ENCODE measurements at places on chromosomes 3 and 15.

GRCh38 chr3:27310688-27311087 lies 58.5 kb downstream of the NEK10 start:
- DNase-seq = no peak

- DNase-seq = no peak
Measured at GRCh38 chr3:88947013-88947412, 160.4 kb upstream of the EPHA3 start.

- DNase-seq = no peak
Measured at GRCh38 chr3:12237076-12237475, 51.8 kb upstream of the PPARG start.

DNA sequence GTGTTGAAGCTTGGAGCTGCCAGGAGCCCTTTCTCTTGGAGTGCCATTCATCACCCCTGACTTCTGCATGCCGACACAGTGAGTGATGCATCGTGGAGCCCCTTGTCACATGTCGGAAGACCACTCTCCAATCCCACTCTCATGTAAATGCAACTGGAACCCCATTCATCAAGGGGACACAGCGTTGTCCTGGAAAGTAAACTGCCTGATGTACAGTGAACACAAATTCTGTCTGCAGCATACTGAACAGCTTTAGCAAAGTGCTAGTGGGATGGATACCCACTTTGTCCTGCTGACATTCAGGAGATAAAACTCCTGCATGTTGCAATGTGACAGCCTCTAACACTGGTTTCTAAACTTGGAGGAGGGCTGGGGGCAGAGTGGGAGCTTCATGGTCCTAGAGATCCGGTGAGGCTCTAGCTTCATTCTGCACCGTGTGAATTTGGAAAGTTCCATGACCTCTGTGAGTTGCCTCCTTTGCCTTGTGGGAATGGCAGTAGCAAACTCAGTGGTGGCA lies 194.8 kb downstream of the CLSTN2 start:
- DNase-seq = no peak

- no peak for DNase-seq
Measured at GRCh38 chr15:36802861-36803531, 223.6 kb downstream of the CDIN1 start.

DNA sequence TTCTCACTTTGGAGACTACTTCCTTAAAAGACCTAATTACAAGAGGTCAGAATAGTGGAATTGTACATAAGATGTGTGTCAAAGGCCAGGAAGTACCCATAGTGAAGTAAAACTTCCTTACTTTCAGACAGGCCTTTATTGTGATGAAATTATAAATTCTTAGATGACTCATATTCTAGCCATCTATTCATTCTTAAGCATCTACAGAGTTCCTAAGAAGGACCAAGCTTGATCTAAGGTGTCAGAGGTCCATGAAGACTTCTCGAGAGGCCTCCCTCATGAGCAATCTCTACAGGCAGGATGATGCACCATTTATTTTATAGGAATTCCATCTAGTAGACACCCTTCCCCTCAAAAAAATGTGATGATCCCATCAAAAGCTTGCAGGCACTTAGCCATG lies 493.3 kb downstream of the MAGI1 start:
- DNase-seq = peak; percentile 29

- peak; percentile 7 for DNase-seq
Measured at GRCh38 chr15:35279811-35280210, 194.7 kb upstream of the NANOGP8 start.

- DNase-seq = no peak
Measured at GRCh38 chr3:32450992-32451659, 51.5 kb downstream of the CMTM6 start.

DNA sequence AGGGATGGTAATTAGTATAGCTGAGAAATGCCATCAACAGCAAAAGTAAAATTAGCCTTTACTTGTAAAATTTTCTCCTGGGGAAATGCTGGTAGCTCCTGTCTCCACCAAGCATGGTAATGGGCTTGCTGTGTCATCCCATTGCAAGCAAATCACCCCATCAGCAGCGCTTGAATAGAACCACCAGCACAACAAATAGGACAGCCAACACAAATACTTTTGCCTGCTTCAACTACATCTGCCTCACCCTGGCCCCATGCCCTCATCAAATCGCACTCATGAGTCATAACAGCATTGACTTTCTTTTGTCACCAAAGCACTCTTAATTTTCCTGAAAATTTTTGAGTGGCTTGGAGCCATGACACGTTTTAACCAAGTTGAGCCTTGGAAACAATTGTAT lies 52.6 kb downstream of the ERC2 start:
- DNase-seq = no peak

DNA sequence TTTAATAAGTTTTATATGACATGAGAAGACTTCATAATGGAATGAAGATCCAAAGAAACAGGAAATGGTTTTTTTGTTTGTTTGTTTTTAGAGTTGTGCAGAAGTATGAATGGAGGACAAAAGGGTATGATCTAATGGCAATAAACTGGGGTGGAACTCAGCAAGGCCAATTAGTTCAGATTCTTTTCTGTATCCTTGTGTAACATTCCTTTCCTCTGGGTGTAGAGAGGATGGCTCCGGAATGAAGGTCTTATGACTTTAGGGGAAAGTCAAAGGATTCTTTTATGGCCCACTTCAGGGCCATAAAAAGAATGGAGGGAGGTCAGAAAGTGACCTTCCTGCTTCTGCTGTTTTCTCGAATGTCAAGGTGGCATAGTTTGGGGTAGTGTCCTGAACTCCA lies 152.6 kb downstream of the DPH6 start:
- DNase-seq = no peak

DNA sequence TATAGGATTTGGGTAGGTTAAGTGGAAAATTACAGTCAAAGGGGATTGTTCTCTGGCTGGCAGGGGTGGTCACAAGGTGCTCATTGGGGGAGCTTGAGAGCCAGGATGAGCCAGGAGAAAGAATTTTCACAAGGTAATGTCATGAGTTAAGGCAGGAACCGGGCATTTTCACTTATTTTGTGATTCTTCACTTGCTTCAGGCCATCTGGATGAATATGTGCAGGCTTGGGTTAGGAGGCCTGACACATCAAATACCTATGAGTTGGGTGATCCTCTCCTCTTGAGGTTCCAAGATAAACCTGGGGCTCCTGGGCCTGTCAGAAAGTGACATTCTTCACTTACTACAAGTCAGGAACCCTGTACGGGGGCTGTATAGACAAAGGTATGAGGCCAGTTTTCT lies 68.7 kb downstream of the CD200 start:
- DNase-seq = no peak

DNA sequence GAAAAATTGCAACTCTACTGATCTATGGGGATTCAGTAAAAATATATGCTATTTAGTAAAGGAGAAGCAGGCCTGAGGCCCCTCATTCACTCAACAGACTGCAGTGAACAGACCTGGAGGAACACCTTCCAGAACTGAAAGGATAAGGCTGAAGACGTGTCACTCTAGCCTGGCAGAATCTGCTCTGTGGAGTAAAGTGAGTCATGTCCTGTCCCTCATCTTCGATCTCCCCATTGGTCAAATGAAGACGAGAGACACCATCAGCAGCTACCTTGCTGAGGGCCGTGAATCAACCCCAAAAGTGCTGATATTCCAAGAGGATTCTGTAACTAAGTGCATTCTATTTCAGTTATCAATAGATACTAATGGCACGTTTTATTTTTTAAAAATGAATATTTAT lies 359.7 kb downstream of the FGF12 start:
- no peak for DNase-seq

DNA sequence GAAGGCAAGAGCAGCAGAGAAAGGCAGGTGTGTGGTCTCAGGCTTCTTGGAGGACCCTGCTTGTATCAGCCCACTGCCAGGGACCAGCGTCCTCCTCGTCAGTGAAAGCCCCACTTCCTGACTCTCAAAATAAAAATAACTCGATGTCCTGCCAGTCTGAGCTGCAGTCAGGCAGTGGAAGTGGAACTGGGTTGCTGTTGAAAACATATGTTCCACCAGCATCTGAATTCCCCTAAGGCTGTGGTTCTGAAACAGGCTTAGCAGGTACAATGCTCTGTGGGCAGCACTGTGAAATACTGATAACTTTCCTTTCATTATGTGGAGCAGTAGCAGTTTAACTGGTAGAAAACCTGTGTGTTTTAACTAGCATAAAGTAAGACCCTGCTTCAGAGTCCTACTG lies 121.6 kb upstream of the EIF1B start:
- no peak for DNase-seq

DNA sequence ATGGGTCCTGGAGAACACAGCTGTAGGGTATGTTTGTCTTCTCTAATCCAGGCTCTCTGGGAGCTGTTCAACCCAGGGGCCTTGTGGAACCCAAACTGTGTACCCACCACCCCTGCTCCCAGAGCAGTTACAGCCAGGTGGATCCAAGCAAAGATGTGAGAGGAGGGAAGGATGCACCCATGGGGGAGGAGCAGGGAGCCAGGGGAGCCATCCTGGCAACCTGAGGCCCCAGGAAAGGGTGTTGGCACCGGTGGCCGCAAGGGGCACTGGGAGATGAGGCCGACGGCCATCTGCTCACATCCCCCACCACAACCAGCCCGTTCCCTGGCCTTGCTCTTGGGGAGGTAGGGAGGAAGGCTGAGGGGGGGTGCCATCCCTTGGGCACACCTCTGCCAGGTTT lies 43.2 kb downstream of the CMTM6 start:
- DNase-seq = no peak

DNA sequence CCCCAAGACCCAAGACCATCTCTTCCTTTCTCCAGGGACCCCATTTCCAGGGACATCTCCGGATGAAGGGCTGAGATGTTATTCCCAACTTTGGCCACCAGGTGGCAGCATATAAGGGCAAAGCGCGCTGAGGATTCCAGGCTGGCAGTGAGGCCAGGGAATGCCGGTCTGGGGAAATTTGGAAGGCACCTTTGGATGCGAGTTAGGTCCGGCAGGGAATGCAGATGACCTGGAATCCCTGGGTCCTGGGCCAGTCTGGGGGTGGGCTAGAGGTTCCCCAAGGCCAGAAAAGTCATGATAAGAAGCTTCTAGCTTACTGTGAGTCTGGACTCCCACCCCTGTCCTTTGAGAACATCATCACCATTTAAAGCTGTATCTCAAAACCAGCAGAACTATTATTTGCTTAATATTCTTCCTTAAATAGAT lies 1.6 kb upstream of the CHST13 start:
- DNase-seq = peak; percentile 57

GRCh38 chr15:74243431-74243830 lies 7.3 kb downstream of the CCDC33 start:
- DNase-seq = no peak

GRCh38 chr3:192515664-192516045 lies 211.7 kb downstream of the FGF12 start:
- no peak for DNase-seq

- DNase-seq = no peak
Measured at GRCh38 chr3:43034911-43035310, 55.8 kb downstream of the GASK1A start.

- no peak for DNase-seq
Measured at GRCh38 chr3:152488449-152488848, 219.7 kb downstream of the MBNL1 start.

DNA sequence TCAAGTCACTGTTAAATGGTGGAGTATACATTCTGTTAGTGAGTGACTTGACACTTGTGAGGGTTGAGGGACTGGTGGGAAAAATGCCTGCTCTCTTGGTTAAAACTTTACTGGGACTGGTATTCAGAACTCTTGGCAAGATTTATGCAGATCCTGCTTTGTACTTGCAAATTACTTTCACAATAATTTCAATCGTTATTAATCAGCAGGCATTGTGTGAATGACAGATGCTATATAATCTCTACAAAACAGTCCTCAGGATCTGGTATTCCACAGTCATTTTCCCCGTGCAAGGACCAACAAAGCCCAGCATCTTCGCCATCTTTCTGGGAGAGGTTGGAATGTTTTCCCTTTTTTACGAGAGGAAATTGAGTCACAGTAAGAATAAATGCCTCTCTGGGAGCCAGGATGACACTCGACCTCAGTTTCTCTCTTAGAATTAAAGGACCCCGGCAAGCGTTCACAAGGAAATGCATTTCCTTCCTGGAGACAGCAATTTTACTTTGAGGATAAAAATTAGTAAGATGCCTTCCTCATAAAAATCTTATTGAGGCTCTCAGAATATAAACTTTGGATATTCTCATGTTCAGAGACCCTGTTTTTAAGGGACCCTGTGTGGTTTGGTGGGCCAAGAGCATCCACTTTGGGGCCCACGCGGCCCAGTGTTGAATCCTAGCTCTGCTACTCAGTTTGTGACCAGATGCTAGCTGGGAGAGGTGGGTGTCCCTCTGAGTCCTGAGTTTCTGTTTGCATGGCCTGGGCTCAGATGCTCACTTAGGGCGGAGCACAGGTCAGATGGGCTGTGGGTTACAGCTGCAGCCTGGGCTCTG lies 45.3 kb upstream of the PLCL2 start:
- no peak for DNase-seq

DNA sequence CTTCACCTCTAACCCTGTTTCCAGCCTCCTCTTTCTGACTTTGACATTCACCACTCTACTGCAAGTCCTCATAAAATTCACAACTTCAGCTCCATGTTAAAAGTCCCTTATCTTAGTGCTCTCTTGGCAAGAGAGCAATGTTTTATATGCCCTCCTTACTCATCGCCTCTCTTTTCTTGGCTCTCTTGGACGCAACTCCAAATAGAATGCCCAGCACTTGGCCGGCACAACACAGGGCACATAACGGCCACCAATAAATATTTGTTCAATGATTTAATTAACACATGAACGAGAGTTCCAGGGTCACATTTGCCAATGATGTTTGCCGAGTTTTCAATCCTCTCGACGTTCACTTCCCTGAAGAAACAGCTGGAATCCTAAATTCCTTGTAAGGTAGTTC lies 401.4 kb downstream of the ROBO1 start:
- DNase-seq = peak; percentile 18

- no peak for DNase-seq
Measured at GRCh38 chr3:131711114-131711768, 208.5 kb upstream of the MRPL3 start.

DNA sequence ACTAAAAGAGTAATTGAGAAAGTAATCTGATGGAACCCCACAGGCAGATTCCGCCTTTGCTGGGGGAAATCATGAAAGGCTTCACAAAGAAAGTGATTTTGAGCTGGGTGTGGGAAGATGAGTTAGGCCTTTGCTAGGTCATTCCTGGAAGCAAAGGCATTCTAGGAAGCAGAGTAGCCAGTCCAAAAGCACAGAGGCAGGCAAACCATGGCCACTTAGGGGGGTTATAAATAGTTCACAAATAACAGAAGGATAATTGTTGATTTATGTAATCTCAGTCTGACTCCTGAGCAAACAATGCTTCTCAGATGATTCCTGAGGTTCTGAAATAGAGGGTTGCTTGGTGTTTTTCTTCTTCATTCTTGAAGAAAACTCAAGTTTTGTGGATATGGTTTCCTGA lies 576.3 kb downstream of the NTRK3 start:
- no peak for DNase-seq

Measured in fibroblast of pulmonary artery (primary cell).